ENCODE measurements at places on chromosomes 2 and 18.

- no peak for DNase-seq
Measured at GRCh38 chr2:220202066-220202465, 574.6 kb downstream of the SLC4A3 start.

- DNase-seq = no peak
Measured at GRCh38 chr2:105573910-105574655, 170.6 kb upstream of the NCK2 start.

DNA sequence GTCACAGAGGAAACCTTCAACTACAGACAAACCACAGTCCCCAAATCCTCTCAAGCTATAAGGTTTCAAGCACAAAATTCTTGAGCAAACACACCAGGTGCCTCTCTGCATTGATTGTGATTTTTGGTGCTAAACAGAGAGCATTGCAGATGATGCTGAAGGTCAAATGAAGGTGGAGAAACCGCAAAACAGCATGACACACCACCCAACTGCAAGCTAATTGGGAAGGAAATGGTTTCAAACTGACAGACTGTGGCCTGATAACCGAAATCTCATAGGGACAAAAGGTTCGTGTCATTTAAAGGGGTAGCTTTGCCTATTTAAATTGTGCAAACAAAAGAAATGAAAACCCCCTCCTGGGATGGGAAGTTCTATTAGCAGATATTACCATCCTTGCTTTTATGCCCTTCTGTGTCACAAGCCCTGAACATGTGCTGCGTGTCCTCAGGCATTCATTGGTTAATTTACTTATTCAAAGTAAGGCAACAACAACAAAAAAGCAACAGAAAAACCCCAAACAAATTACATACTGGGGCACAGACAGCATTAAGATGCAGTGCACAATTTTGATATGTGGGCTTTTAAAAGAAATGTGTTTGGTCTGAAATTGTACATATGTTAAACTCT lies 154.9 kb downstream of the AQP4 start:
- DNase-seq = no peak

GRCh38 chr18:10055125-10055750 lies 141.4 kb downstream of the VAPA start:
- no peak for DNase-seq

- DNase-seq = no peak
Measured at GRCh38 chr2:119431976-119432850, 559 bp downstream of the TMEM37 start.

All from CD4-positive, alpha-beta T cell treated with Interleukin-17A for 1 hour (primary cell).